Activated T-cell treated with anti-CD3 and anti-CD28 coated beads, Interleukin-2, amount 50 U/mL, for 72 hours (primary cell): ENCODE measurements at places on chromosomes 3 and 15.

DNA sequence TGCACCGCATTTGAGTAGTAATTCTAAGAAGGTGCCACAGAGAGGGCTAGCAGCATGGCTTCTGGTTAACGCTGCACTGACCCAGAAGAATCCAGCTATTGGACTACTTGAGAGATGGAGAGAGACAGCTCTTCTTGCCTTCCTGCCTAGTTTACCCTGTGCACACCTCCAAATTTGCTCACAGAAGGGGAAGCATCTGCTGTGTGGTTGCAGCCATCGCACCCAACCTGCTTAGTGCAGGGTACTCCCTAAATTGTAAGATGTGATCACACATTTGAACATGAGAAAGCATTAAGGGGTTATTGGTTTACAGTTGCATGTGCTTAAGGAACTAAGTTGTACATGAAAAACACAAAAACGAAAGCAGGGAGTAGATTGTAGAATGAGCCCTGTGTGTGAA, 122.1 kb downstream of the FOXB1 start:
- DNase-seq, result no peak

GRCh38 chr3:35832140-35832571, 192.8 kb downstream of the ARPP21 start:
- no peak for DNase-seq

- DNase-seq, result no peak
Observed at GRCh38 chr3:52122491-52122890, 31.7 kb downstream of the POC1A start.

DNA sequence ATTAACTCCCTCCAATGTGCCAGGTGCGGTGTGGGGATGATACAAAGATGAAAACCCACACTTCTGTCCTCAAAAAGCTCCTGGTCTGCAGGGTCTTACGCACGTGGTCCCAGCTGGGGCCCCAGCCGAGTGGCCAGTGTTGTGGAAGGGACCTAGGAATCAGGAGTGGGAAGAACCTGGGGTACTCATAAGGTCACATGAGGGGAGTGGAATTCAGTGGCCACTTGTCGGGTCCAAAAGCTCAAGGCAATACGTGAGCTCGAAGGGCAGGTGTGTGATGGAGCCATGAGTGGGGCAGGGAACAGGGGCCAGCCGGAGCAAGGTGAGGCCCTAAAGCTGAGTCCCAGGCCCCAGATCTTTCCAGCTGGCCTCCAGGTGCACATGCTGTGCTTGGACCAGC, 260.0 kb upstream of the LYSMD4 start:
- no peak for DNase-seq

GRCh38 chr3:56467801-56468183, 475 bp downstream of the ERC2 start:
- peak; percentile 1 for DNase-seq
